A549 treated with Hydrocortisone at 1 μM for 4 hours (cell line): ENCODE measurements at places on chromosomes 1 and 21. TPM values are rescaled to one million over a fixed set of nuclear protein-coding genes. Genes with fewer than 3 reads are reported as not detected.

Gene ZBTB37
- 0.90 to 1.6 TPM (median 1.5 TPM) in 5 replicates for total RNA-seq

Gene IFNAR2
- total RNA-seq, result 14.6 to 16.3 TPM (median 15.4 TPM) in 5 replicates

Gene TMEM167B
- total RNA-seq, result 7.9 to 9.3 TPM (median 8.6 TPM) in 5 replicates

Gene ZYG11A
- 2.2 to 2.8 TPM (median 2.7 TPM) in 5 replicates for total RNA-seq

Gene SOX13
- total RNA-seq, result 18.7 to 22.9 TPM (median 20.9 TPM) in 5 replicates

Gene TBX15
- 0.02 to 0.07 TPM (median 0.06 TPM) in 5 replicates for total RNA-seq

Gene HAO2
- 0.05 TPM in 1 of 5 replicates, not detected in the others for total RNA-seq

Gene IL12RB2
- 0.08 to 0.20 TPM (median 0.12 TPM) in 5 replicates for total RNA-seq
